Testis (tissue), 5 donors: ENCODE measurements at places on chromosomes 6 and 20. TPM values are rescaled to one million over a fixed set of nuclear protein-coding genes. Genes with fewer than 3 reads are reported as not detected.

The C6orf132 gene
- total RNA-seq, result 1.3 TPM

The OLIG3 gene
- total RNA-seq, result not detected

The SH3BGRL2 gene
- 6.3 TPM for total RNA-seq

The CDSN gene
- total RNA-seq, result not detected

The SLC26A8 gene
- total RNA-seq, result 66.9 TPM

The SPACA1 gene
- 23.8 TPM for total RNA-seq
